ENCODE measurements at places on chromosomes 4 and X. TPM values are rescaled to one million over a fixed set of nuclear protein-coding genes. Genes with fewer than 3 reads are reported as not detected.

DNA sequence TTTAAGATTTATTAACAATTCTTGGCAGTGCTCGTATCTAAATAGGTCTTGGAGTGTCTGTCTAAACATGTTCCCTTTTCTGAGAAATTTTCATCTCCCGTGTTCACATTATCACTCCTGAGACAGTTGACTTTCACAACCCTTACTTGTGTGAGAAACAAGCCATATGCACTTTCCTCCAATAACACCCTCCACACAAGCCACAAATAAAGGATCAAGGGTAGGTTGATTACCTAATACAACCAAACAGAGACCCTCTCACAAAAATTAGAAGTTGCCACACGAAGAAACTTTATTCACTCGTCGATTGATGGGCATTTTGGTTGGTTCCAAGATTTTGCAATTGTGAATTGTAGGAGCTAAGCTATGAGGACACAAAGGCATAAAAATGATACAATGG is 763.9 kb downstream of the TRAM1L1 start:
- DNase-seq: no peak

DNA sequence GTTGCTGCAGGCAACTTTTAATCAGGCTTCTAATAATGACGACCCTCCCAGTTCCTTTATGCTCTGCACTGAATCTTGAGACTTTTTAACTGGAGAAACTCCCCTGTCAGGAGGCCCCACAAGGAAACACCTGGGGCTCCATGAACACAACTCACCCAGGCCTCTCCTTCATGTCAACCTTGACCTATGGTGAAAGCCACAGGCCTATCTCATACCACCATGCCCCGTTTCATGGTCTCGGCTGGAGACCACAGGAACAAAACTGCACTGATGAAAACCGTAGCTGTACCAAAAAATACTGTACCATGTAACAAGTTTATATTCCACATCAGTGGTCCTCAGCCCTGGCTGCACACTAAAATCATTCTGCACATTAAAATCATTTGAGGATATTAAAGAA is 57.0 kb downstream of the ZNF827 start:
- DNase-seq: no peak

DNA sequence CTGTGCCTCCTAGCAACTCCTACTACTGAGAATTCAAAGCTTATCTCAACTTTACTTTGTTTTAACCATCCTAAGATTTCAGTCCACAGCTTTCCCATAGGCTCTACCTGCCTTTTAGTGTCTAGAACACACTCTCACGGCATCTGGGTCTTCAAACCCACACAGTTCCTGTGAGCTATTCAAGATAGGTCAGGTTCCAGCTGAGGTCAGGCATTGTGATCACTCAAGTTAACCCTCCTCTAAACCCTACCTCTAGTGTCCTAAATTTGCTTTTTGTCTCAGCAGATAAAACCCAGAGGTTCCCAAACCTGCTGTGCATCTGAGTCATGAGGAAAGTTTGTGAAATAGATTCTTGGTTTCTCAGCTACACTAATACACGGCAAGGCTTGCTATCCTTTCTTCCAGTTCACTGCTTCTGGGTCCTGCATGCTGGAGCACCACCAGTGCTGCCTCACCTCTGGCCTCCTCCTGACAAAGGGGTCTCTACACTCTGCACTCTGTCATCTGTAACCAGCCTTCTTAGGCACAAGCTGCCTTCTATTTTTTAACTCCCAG is 324.6 kb upstream of the MAGEB2 start:
- no peak for DNase-seq

DNA sequence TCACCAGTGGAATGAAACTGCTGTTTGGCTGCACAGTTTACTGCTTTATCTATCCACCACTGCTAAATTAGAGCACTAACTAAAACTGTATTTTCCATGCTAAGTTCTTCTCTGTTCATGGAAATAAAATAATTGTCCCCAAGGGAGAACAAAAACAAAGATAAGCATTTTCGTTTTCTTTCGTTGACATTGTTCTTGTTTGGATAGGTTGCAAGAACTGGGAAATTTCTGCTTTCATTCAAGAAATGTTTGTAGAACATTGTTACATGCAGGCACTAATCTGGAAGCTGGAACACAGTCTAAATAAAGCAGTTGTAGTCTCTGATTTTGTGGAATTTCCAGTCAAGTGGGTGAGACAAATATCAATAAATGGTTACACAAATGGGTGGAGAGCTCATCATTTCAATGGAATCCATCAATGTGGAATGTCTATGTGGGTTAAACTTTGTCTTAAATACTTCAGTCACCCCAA is 5.8 kb upstream of the CXCL8 start:
- no peak for DNase-seq

- DNase-seq: no peak
Observed at GRCh38 chr4:172876394-172876793, 292.2 kb upstream of the GALNT7 start.

- no peak for DNase-seq
Observed at GRCh38 chrX:55638933-55639332, 15.7 kb downstream of the FOXR2 start.

DNA sequence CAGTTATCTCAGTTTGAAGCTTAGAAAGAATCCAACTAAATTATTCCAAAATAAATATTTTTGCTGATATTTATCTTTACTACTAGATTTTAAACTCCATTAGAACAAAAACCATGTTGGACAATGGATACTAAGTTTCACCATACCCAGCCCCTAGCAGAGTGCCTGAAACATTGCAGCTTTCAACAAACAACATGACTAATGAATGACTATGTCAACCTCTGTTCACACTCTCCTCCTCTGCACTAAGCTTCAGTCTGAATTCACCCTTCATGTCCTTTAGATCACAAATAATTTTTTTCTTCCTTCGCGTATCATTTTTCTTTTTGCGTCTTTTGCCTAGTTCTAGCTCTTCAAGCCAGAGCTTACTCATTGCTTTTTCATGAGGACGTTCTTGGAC is 315.2 kb downstream of the PCDH10 start:
- DNase-seq: no peak

DNA sequence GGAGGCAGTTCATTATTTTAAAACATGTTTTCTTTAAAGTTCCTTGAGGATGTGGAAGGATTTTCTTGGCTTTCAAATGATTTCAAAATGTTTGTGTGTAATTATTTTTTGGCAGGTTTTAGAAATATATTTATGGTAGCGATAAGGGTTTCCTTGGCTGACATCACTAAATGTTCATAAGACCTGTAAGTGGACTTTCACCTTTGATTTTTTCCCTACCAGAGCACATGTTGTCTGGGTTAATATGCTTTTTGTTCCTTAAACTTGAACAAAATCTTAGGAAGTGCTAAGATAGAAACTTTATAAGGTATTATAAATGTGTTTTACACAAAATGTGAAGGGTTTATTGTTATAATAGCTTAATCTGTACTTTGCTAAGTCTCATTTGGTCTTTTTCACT is 315.6 kb downstream of the PCDH7 start:
- DNase-seq: no peak

GRCh38 chrX:7515681-7516413 is 327.1 kb upstream of the VCX start:
- no peak for DNase-seq

DNA sequence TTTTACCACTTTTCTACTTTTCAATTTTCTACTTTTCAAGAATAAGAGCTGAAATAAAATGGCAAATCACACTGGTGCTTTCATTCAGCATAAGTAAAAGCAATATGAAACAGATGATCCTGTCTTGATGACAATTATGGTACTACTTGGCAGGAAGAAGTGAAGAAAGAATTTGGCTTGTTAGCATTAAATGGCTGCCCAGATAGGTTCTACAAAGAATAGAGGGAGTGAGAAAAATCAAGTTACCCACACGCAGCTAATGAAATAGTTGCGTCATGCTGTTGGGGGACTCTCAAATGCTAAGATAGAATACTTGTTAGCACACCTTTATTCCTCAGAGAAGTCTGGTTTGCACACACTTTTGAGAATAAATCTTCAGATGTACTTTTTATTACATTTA is 12.5 kb upstream of the LCORL start:
- DNase-seq: no peak

- no peak for DNase-seq
Observed at GRCh38 chr4:83112678-83113428, 1.7 kb downstream of the PLAC8 start.

- DNase-seq: no peak
Observed at GRCh38 chr4:38889143-38889542, 21.5 kb downstream of the FAM114A1 start.

GRCh38 chrX:39063037-39063436 is 261.8 kb downstream of the MID1IP1 start:
- DNase-seq: no peak

- DNase-seq: no peak
Observed at GRCh38 chr4:14790494-14790893, 211.8 kb upstream of the CPEB2 start.

GRCh38 chr4:110518889-110519490 is 43.0 kb downstream of the ENPEP start:
- no peak for DNase-seq

The ABRAXAS1 gene
- total RNA-seq: 6.3 TPM

The FREM3 gene
- not detected for total RNA-seq

The FHIP1A gene
- 18.5 TPM for total RNA-seq

The CXCL1 gene
- 1.3 TPM for total RNA-seq

The ARMCX4 gene
- total RNA-seq: 5.3 TPM

Measured in Right ventricle myocardium inferior (tissue), 1 donor.